ENCODE measurements at places on chromosomes 7 and 10. TPM values are rescaled to one million over a fixed set of nuclear protein-coding genes. Genes with fewer than 3 reads are reported as not detected.

USP6NL gene
- total RNA-seq, result 38.7 TPM

R3HCC1L gene
- 16.2 TPM for total RNA-seq

ABCB1 gene
- not detected for total RNA-seq

COL13A1 gene
- total RNA-seq, result 3.0 TPM

FBXO24 gene
- total RNA-seq, result 0.44 TPM

ADARB2 gene
- total RNA-seq, result 0.17 TPM

SLC35G1 gene
- 8.5 TPM for total RNA-seq

MAP3K8 gene
- 4.5 TPM for total RNA-seq

PALD1 gene
- total RNA-seq, result 9.9 TPM

VSTM2A gene
- total RNA-seq, result not detected

- H3K4me1 ChIP-seq, result peaks cover 68% of the 10 kb centered on the region
- H3K36me3 ChIP-seq, result no peaks in the 10 kb centered on the region
- no peak overlapping the region for H3K4me3 ChIP-seq
- no peak for DNase-seq
Observed at GRCh38 chr10:119340893-119341458, 133.6 kb downstream of the GRK5 start.

DNA sequence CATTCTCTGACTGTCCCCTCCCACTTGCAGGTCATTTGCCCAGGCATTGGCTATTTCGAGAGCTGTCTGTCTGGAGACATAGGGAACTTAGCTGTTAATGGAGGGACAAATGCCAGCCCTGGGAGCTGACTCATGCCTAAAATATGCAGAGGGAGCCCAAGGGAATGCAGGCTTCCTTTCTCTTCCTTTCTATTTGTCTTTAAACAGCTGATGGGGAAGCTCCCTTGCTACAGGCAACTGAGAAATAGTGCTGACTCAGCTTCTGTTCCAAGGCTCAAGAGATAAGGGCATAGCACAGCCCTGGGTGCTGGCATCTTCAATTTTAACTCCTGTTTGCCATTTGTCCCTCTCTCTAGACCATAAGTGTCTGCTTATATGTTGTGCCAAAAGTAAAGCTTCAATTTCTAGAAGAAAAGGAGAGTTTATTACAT is 82.7 kb upstream of the C1GALT1 start:
- H3K4me1 ChIP-seq, result peaks cover 18% of the 10 kb centered on the region
- no peak overlapping the region for H3K27ac ChIP-seq
- peak; percentile 93 for DNase-seq
- no peaks in the 10 kb centered on the region for H3K36me3 ChIP-seq
- H3K4me3 ChIP-seq, result no peak overlapping the region

- no peaks in the 10 kb centered on the region for H3K36me3 ChIP-seq
- peak; percentile 42 for DNase-seq
- no peaks in the 10 kb centered on the region for H3K4me1 ChIP-seq
- H3K27me3 ChIP-seq, result no peaks in the 10 kb centered on the region
- H3K27ac ChIP-seq, result no peak overlapping the region
Observed at GRCh38 chr7:18064242-18064838, 36.7 kb upstream of the PRPS1L1 start.

DNA sequence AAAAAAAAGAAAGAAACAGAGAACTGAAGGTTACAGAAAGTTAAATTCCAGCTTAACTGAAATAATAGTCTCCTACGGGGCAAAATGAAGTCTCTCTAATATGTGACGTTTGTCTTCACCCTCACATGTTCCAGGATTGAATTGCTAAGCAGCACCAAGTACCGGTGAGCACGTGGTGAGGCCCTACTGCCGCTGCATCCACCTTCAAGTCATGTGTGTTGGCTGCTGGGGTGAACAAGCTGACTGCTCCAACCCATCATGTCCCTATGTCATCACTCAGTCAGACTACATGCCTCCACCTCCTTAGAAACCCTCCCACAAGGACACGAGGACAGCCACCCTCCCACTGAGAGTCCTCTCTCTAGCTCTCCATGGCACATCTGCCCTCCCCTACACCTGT is 35.4 kb upstream of the NPFFR1 start:
- H3K4me3 ChIP-seq, result no peak overlapping the region
- H3K27me3 ChIP-seq, result no peaks in the 10 kb centered on the region
- no peaks in the 10 kb centered on the region for H3K36me3 ChIP-seq
- DNase-seq, result no peak

DNA sequence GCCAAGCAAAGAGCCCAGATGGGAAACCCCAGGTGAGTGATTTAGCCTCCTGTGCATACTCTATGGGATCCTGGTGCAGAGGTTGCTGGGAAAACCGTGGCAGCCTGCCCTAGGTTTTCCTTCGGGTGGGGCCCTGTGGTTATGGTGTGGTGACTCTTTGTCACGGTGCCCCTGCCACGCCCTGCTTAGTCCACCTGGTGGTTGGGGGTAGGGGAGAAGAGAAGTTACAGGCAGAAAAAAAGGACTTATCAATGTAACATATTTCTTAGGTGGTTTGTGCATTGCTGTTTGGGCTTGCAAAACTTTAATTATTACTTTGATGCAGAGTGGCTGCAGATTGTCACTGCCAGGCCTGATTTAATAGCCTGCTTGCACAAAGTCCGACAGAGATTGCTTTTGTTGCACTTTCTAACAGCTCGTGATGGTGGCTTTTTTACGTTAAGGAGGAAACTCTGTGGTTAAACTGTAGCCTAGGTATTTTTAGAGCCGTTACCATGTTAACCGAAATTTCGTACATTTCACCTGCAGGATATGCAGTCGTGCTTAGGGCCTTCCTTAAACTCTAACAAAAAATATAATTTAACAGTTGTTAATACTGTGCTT is 197.4 kb downstream of the RNLS start:
- H3K27ac ChIP-seq, result no peak overlapping the region
- no peaks in the 10 kb centered on the region for H3K36me3 ChIP-seq
- H3K27me3 ChIP-seq, result no peaks in the 10 kb centered on the region
- no peak for DNase-seq
- H3K4me1 ChIP-seq, result peaks cover 14% of the 10 kb centered on the region
- H3K4me3 ChIP-seq, result no peak overlapping the region

GRCh38 chr10:100319707-100320402 is 10.2 kb downstream of the PKD2L1 start:
- H3K27me3 ChIP-seq, result no peaks in the 10 kb centered on the region
- H3K4me1 ChIP-seq, result peaks cover 12% of the 10 kb centered on the region
- H3K36me3 ChIP-seq, result no peaks in the 10 kb centered on the region
- no peak overlapping the region for H3K27ac ChIP-seq
- DNase-seq, result no peak

DNA sequence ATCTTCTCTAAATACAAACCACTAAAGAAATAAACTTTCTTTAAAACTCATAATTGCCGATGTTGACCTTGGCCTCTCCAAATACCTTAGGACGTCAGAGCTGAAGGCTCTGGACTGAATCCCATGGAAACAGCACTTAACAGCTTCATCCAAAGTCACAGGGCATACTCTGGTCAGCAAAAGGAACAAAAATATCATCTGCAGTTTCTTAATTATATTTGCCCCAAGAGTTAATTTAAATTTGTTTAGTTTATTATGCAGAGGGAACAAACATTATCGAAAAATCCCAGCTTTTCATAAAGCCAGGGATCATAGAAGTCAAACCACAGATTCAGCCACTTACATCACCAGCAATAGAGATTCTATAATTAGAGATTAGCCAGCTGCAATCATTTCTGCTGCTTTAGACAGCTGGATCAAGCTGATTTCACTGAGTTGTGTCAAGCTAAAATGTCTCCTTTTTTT is 20.5 kb upstream of the FAM13C start:
- DNase-seq, result no peak
- peaks cover 8% of the 10 kb centered on the region for H3K4me1 ChIP-seq
- no peaks in the 10 kb centered on the region for H3K27me3 ChIP-seq
- H3K36me3 ChIP-seq, result no peaks in the 10 kb centered on the region

GRCh38 chr10:85527616-85528317 is 838.8 kb downstream of the GRID1 start:
- no peak overlapping the region for H3K4me3 ChIP-seq
- DNase-seq, result no peak
- H3K27ac ChIP-seq, result no peak overlapping the region
- H3K27me3 ChIP-seq, result no peaks in the 10 kb centered on the region
- no peaks in the 10 kb centered on the region for H3K4me1 ChIP-seq

DNA sequence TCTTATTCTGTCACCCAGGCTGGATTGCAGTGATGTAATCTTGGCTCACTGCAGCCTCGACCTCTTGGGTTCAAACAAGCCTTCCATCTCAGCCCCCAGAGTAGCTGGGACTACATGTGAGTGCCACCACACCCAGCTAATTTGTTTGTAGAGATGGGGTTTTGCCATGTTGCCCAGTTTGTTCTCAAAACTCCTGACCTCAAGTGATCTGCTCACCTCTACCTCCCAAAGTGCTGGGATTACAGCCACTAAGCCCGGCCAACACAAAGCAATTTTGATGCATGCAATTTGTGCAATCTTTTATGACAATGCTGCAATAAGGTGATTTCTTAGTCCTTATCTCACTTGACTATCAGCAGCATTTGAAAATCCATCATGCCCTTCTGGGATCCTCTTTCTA is 333.1 kb downstream of the FRMD4A start:
- no peaks in the 10 kb centered on the region for H3K4me1 ChIP-seq
- no peaks in the 10 kb centered on the region for H3K27me3 ChIP-seq
- DNase-seq, result no peak
- no peak overlapping the region for H3K4me3 ChIP-seq
- no peak overlapping the region for H3K27ac ChIP-seq

- no peak overlapping the region for H3K27ac ChIP-seq
- H3K4me3 ChIP-seq, result no peak overlapping the region
- DNase-seq, result peak; percentile 31
- H3K36me3 ChIP-seq, result no peaks in the 10 kb centered on the region
- no peaks in the 10 kb centered on the region for H3K4me1 ChIP-seq
- H3K27me3 ChIP-seq, result no peaks in the 10 kb centered on the region
Observed at GRCh38 chr10:27637601-27638000, 108.0 kb downstream of the MKX start.

DNA sequence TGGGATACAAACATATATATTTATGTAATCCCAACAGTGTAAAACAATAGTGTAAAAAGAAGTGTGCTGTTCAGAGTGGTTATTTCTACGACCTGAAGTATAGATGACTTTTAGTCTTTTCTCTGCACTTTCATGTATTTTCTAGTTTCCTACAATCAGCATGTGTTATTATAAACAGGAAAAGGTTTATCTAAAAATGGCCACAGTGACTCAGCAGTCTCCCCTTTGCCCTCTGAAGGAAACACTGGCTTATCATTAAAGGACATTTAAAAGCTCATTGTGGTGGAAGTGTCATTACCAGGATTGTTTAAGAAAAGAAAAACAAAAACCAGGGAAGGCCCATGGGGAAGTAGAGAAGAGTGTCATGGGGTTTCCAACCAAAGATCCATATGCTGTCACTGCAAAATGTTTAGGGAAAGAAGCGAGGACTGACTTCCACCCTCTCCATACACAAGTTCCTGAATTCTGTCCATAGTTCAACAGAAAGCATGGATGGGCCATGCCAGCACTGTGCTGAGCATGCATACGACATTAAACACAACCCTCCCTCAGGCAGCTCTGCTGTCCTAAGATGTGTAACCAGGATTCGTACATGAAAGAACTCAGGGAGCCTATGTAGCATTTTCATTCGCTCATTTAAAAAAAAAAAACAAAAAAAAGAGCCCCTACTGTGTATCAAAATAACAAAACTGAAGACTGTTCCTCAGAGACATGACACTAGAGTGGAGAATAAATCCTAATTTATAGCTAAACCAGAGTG is 10.2 kb downstream of the CYREN start:
- no peak for DNase-seq
- H3K27ac ChIP-seq, result peak overlapping the region; percentile 64
- peaks cover 3% of the 10 kb centered on the region for H3K36me3 ChIP-seq
- peaks cover 8% of the 10 kb centered on the region for H3K4me1 ChIP-seq
- H3K4me3 ChIP-seq, result no peak overlapping the region

DNA sequence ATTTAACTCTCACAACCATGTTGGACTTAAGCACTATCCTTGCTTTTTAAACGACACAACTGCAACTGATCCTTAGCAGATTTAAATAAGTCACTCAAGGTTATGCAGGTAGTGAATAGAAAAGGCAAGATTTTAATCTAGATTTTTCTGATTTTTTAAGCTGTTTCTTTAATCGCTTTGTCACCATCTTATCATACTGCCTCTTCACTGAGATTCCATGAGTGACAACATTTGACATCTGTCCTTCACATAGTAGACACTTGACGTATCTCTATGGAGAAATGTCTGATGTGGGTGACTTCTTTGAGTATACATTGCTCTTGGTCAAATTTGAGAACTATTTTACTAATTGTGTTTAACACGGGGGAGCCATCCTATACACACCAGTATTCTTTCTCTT is 839.7 kb downstream of the GATA3 start:
- no peak for DNase-seq
- no peaks in the 10 kb centered on the region for H3K36me3 ChIP-seq
- no peak overlapping the region for H3K4me3 ChIP-seq
- H3K4me1 ChIP-seq, result no peaks in the 10 kb centered on the region
- no peaks in the 10 kb centered on the region for H3K27me3 ChIP-seq
- H3K27ac ChIP-seq, result no peak overlapping the region

DNA sequence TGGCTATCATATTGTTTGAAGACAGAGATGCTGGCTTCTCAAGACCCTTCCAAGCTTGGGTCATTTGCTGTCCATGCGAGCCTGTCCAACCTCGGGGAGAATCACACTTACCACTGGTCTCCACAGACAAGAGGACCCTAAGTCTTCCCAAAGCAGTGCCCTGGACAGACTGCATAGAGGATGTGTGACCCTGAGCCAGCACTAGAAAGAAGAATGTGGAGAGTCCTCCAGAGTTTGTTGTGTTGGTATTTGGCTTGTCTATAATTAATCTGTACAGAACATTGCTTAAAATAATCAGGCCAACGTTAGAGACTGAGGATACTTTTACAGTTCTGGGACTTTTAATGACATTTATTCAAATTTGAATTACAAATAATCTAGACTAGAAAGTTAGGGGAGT is 212.7 kb downstream of the TMEM178B start:
- DNase-seq, result no peak
- H3K4me1 ChIP-seq, result no peaks in the 10 kb centered on the region
- H3K27ac ChIP-seq, result no peak overlapping the region
- H3K36me3 ChIP-seq, result no peaks in the 10 kb centered on the region
- no peaks in the 10 kb centered on the region for H3K27me3 ChIP-seq

GRCh38 chr7:27840313-27840712 is 100.4 kb downstream of the TAX1BP1 start:
- H3K4me1 ChIP-seq, result no peaks in the 10 kb centered on the region
- H3K27me3 ChIP-seq, result no peaks in the 10 kb centered on the region
- DNase-seq, result no peak
- H3K27ac ChIP-seq, result no peak overlapping the region
- no peaks in the 10 kb centered on the region for H3K36me3 ChIP-seq

DNA sequence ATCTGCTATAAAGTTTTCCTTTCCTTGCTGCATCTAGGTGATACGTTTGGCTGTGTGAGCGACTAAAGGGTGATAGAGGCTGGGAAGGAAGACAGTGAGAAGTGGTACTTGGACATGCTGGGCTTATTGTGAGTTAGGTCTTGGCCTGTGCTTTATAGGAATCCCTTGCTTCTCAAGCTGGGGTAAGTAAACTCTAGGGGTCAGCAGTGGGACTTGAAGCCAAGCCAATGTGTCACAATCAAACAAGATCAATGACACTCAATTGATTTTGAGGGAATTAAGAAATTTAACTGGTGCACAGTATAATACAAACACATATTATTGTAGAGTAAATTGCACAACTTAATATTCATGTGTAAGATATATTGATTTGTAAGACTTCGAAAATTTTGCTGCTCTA is 155.8 kb upstream of the AOAH start:
- peaks cover 8% of the 10 kb centered on the region for H3K27me3 ChIP-seq
- no peak for DNase-seq
- H3K36me3 ChIP-seq, result no peaks in the 10 kb centered on the region

- no peak overlapping the region for H3K27ac ChIP-seq
- DNase-seq, result no peak
- H3K4me3 ChIP-seq, result no peak overlapping the region
- no peaks in the 10 kb centered on the region for H3K27me3 ChIP-seq
- no peaks in the 10 kb centered on the region for H3K36me3 ChIP-seq
Observed at GRCh38 chr7:55052741-55053427, 34.1 kb downstream of the EGFR start.

All from A673 (cell line).